ENCODE measurements at places on chromosomes 4 and X. TPM values are rescaled to one million over a fixed set of nuclear protein-coding genes. Genes with fewer than 3 reads are reported as not detected.

The KIAA0232 gene
- total RNA-seq = 52.1 TPM

The WNK3 gene
- total RNA-seq = 0.25 TPM

DNA sequence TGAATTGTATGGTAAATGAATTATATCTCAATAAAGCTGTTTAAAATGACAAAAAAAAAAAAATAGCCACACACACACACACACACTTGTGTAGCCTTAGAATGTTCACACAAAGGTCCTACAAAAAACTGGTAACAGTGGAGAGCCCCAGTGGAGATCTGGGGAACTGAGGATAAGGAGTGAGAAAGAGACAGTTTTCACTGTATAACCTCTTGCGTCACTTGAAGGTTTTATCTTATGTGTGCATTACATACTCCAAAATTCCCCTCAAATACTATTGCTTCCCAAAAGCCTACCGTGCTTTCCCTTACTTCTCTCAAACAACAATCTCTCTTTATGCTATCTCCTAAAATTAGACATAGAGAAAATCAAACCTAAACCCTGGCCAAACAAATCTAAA, 67.8 kb downstream of the SMC1A start:
- DNase-seq = no peak

DNA sequence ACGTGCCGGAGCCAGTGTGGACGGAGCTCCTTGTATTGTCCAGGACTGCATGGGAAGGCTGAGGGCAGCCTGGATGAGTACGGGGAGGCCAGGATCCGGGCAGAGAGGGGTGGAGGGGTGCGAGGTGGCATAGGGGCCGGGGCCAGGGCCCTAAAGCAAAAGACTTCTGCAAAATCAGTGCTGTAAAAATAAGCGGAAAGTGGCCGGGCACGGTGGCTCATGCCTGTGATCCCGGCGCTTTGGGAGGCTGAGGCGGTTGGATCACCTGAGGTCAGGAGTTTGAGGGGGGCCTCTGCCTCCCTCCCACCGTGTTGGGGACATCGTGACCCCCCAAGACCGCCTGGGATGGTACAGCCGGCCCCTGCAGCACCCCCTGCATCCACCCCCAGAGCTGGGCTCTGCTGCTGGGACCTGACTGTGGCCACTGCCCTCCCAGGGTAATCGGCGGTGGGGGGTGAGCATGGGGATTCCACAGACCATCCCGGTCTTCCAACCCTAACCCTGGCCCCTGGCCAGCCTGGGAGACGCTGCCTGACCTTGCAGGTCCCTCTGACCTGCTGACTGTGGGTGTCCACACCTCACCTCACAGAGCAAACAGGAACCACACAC, 23.4 kb upstream of the PLCXD1 start:
- DNase-seq = peak; percentile 83
